CD4-positive, alpha-beta T cell treated with Interleukin-2 at 100 ng/mL for 4 hours (primary cell): ENCODE measurements at places on chromosomes 4 and X.

GRCh38 chr4:56158483-56158882 lies 209.7 kb downstream of the CEP135 start:
- no peak for DNase-seq

GRCh38 chr4:186067757-186068385 lies 1.1 kb upstream of the TLR3 start:
- peak; percentile 50 for DNase-seq

DNA sequence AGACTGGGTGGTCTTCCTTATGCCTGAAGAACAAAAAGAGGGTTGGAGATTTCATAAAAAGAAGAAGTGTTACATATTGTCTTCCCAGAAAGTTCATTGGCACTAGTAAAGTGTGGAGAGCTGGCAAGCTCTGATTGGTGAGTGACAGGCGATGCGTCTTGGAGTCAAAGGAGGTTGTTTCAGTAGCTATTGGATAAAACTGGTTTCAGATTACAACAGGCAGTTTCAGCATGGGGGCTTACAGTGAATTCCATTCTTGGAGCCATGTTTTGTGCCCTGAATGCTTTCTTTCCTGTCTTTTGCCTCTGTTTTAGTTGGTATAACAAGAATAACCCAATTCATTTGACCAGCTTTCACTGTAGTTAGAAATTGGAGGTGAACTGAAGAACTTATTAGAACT lies 750.5 kb downstream of the ADGRL3 start:
- no peak for DNase-seq

- DNase-seq, result no peak
Observed at GRCh38 chrX:124665621-124666400, 319.4 kb downstream of the SH2D1A start.

GRCh38 chr4:79820427-79820826 lies 252.6 kb downstream of the ANTXR2 start:
- DNase-seq, result no peak

DNA sequence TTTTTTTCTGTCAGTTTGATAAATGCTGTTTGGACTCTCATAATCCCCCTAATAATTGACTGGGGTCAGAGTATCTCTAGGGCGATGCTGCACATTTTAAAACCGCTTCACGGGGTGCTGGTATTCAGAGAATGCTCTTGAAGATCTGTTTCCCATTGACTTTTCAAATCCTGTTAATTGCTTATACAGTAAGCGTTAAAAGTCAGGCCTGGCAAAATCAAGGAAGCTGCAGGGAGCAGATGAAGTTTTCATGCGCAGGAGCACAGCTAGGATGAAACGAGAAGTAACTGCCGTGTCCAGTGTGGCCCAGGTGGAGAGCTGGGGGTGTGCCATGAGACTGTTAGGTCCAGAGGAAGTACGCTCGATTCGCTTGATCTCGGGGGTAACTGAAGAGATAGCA lies 312.9 kb downstream of the TRIML1 start:
- no peak for DNase-seq

GRCh38 chr4:75126058-75126457 lies 193.1 kb downstream of the PARM1 start:
- no peak for DNase-seq

- no peak for DNase-seq
Observed at GRCh38 chr4:54924891-54925290, 200.5 kb downstream of the KDR start.

DNA sequence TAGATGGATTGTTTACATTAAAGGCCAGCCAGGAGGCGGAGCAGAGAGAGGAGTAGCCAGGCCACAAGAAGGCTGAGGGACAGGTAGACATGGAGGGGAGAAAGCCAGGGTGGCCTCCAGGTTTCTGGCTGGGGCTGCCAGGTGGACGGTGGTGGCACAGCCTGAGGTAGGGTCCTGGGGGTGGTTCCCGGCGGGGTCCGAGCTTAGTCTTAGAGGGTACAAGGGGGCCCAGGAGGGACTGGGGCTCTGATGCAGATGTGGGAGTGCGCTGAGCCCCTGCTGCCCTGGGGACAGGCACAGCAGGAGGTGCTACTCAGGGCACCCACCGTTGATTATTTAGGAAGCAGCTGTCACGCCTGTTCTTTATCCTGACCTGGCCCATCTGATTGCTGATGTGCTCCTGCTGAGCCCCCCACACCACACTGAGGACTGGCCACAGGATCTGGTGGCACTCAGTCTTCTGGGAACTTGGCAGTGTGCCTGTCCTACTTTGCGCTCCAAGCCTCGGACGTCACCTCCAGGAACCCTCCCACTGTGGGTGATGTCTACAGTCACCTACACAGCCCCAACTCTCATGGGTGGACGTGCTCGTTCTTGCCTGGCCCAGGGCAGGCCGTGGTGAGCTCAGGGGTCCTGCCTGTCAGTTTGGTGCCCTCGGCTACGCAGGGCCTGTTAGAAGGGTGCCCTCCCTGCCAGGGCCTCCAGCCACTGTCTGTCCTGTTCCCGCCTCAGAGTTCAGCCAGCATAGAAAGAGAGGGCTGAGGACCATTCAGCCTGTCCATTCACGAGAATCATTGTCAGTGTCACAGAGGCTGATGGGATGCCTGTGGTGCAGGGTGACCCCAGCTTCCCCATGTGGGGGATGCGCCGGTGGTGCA lies 12.0 kb downstream of the WFS1 start:
- no peak for DNase-seq
